ENCODE measurements at places on chromosomes 2 and 18.

DNA sequence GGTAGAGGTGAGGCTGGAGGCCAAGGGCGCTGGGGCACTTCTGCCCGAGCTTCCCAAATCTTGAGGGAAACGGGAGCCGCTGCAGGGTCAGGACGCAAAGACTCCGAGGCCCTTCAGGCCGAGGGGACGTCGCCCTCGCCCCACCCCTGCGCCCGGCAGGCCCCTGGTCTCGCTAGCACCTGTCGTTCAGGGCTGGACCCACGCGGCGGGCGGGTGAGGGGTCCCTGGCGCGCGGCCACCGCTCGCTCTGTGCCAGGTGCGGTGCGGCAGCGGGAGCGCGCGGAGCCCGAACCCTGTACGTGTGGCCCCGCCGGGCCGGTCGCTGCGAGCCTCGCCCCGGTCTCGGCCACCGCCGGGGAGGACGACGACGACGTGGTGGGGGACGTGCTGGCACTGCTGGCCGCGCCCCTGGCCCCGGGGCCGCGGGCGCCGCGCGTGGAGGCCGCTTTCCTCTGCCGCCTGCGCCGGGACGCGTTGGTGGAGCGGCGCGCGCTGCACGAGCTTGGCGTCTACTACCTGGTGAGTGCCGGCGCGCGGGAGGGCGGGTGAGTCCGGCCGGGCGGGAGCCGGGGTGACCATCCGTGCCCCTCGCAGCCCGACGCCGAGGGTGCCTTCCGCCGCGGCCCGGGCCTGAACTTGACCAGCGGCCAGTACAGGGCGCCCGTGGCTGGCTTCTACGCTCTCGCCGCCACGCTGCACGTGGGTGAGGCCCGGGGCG is 4.9 kb downstream of the ERFE start:
- no peak for DNase-seq

GRCh38 chr2:148515976-148516375 is 128.6 kb upstream of the EPC2 start:
- DNase-seq: no peak

- no peak for DNase-seq
Observed at GRCh38 chr2:241976296-241976695, 106.8 kb downstream of the RTP5 start.

DNA sequence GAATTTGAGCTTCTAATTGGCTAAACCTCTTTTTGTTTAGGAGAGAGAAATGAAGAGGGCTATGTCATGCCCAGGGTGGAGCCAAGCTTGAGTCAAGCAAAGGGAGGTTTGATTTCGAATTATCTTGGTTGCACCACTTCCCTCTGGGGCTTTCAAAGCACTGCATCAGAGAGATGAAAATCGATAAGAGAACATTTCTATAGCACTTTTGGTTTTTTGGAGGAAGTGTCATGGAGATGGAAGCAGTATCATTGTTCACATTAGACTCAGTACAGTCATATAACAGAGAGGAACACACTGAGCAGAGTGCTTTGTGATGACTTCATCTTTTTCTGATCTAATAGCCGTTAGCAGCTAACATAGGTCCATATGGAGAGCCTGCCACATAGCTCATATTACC is 120.3 kb upstream of the UXS1 start:
- peak; percentile 81 for DNase-seq

DNA sequence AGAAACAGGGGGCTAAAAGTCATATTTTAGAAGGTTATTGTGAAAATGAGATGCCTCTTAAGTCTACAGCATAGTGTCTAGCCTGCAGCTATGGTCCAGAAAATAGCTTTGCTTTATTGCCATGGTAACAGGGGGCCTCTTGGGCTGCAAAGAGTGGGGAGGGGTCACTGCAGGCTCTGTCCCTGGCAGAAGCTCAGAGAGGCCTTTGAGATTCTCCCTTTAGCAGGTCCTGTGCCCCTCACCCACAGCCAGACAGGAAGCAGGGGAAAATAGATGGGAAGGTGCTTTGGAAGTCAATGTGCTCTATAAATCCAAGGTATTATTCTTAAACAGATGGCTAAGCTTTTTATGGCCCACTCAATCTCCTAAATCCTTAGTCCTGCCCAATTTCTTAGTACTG is 1021.3 kb upstream of the GYPC start:
- no peak for DNase-seq

DNA sequence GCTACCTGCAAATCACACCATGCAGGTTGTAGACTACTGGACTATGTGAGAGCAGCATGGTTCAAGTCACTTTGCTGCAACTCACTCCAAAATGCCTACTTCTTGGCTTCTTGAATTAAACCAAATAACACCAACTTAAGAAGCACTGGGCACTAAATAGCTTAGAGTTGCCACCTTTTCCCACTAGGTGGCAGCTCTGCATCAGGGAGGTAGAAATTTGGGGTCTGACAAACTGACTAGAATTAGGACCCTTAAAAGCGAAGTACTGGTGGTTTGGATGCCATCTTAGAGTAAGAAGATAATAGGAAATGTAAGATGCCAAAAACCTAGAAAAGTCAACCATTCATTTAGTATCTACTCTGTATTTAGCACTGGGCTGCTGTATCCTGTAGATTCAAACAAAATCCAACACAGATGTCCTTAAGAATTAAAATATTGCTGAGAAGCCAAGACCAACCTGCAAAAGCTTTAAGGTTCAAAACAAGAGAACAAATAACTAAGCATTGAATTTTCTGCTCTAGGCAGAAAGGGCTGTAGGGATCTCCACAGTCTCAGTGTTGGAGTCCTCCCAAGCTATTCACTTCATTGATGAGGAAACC is 65.5 kb downstream of the CCBE1 start:
- DNase-seq: peak; percentile 40

DNA sequence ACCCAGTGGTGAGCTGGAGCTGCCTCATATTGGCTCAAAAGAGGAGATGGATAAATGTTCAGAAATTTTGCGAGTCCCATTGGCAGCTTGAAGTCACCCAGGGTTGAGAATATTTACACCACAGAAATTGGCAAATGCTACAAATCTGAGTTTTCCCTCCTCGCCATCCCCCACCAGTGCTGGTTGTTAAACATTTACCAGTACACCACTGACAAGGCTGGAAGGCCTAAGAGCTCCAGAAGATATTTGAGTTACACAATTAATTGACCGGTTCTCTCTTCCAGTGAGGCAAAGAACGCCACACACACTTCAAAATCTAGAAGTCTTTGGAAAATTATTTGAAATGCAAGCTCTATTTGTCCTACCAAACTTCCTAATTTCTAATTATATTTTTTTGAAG is 47.5 kb upstream of the ATIC start:
- DNase-seq: no peak

DNA sequence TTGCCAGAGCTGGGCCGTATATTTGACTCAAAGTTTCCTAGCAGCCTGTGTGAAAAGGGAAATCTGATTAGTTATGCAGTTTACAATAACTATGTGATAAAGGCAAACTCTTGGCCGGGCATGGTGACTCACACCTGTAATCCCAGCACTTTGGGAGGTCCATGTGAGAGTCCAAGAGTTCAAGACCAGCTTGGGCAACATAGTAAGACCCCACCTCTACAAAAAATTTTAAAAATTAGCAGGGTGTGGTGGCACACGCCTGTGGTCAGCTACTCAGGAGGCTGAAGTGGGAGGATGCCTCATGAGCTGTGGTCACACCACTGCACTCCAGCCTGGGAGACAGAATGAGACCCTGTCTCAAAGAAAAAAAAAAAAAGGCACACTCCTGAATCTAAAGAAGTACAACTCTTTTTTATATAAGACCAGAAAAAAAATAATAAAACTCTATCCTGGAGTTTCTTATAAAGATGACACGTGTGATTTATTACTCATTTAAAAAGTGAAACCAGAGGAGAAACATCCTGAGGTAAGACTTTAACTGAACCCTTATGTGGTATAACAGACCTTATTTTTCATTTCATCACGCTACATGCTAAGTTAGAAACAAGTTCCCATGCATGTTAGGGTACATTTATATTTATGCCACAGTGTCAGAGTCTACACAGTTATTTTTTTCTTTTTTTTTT is 32.6 kb upstream of the KCMF1 start:
- no peak for DNase-seq

DNA sequence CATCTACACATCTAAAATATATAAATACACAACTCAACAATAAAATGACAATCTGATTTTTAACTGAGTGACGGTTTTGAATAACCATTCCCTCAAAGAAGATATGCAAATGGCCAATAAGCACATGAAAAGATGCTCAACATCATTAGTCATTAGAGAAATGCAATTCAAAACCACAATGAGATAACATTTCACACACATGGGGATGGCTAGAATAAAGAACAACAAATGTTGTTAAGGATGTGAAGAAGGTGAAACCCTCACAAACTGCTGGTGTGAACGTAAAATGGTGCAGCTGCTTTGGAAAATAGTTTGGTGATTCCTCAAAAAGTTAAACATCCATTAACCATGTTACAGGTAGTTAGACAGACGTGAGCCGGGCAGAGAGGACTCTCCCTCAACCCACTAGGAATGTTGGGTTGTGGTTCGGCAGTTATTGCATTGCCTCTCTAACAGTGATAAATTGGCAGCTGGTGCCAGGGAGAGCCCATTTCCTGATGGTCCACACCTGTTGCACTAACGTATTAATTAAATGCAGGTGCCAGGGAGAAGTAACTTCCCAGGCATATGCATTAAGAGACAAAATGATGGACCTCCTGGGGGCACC is 22.3 kb upstream of the DUSP2 start:
- DNase-seq: no peak

DNA sequence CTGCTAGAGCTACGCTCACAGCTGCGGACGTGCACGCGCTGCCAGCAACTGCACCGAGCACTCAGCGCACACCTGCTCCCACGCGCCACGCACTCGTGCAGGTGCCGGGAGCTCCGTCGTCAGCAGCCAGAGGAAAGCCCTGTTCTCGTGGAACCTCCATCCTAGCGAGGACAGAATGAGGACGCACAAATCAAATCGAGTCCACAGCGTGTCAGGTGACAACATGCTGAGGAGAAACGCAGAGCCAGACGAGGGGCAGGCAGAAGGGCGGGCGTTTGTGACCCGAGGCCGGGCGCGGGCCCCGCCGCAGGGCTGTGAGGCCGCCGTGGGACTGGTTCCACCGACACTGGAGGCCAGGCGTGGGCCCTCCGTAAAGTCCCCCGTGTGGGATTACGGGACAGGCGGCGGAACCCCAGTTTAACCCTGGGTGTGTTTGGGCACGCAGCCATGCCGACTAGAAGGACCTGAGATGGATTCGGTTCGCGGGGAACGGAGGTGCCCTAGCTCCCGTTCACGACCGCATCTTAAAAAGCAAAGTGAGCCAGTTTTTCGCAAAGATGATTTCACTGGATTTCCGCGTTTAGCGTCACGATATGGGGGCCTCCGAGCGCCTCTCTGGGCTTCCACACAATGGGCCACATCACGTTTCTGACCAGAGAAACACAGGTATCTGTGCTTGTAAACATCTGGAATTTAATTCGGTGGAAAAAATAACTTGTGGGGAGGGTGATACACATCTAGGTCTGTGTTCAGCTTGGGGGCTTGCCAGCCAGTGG is 26.9 kb upstream of the ALKAL2 start:
- no peak for DNase-seq
